ENCODE measurements at places on chromosomes 3 and 15. TPM values are rescaled to one million over a fixed set of nuclear protein-coding genes. Genes with fewer than 3 reads are reported as not detected.

The CNTN3 gene
- total RNA-seq: 0.17 TPM

The ATP13A5 gene
- total RNA-seq: not detected

The RBM5 gene
- 115 TPM for total RNA-seq

The SLC24A5 gene
- total RNA-seq: not detected

The AMIGO3 gene
- total RNA-seq: under 0.01 TPM

The ZIC1 gene
- not detected for total RNA-seq

The ANKRD63 gene
- not detected for total RNA-seq

The SCN11A gene
- total RNA-seq: not detected

The FETUB gene
- not detected for total RNA-seq

The HYKK gene
- 1.7 TPM for total RNA-seq

The FAM174B gene
- 4.1 TPM for total RNA-seq

The ZNF80 gene
- not detected for total RNA-seq

The C3orf20 gene
- not detected for total RNA-seq

The CRABP1 gene
- not detected for total RNA-seq

The P4HTM gene
- 35.0 TPM for total RNA-seq

The TMEM158 gene
- 19.7 TPM for total RNA-seq

The GATA2 gene
- total RNA-seq: 7.6 TPM

The DRD3 gene
- total RNA-seq: not detected

The SOX2 gene
- not detected for total RNA-seq

The RASL12 gene
- 31.7 TPM for total RNA-seq

The CFAP91 gene
- 0.47 TPM for total RNA-seq

The SLCO2A1 gene
- not detected for total RNA-seq

The RBPMS2 gene
- total RNA-seq: not detected

The MOBP gene
- not detected for total RNA-seq

The CLSTN2 gene
- total RNA-seq: 0.09 TPM

The MUC13 gene
- total RNA-seq: not detected

The SENP8 gene
- total RNA-seq: 1.2 TPM

The GASK1A gene
- total RNA-seq: 0.26 TPM

The TGM4 gene
- under 0.01 TPM for total RNA-seq

The RFC4 gene
- total RNA-seq: 11.0 TPM

The HRG gene
- not detected for total RNA-seq

The GPR27 gene
- total RNA-seq: not detected

The FANCD2OS gene
- not detected for total RNA-seq

The GREM1 gene
- total RNA-seq: 213 TPM

The NR1I2 gene
- total RNA-seq: under 0.01 TPM

The SLC28A1 gene
- total RNA-seq: not detected

The ABI3BP gene
- 3.5 TPM for total RNA-seq

The NMB gene
- 2.4 TPM for total RNA-seq

The SLC9C1 gene
- total RNA-seq: not detected

The SLC28A2 gene
- total RNA-seq: not detected

The DPPA2 gene
- not detected for total RNA-seq

The UBA3 gene
- total RNA-seq: 100 TPM

The XCR1 gene
- not detected for total RNA-seq

The UBAP1L gene
- total RNA-seq: 0.95 TPM

The SPINK8 gene
- total RNA-seq: not detected

The RYR3 gene
- total RNA-seq: under 0.01 TPM

The TRPC1 gene
- total RNA-seq: 43.8 TPM

The RCN2 gene
- total RNA-seq: 38.3 TPM

The ARL6IP5 gene
- total RNA-seq: 121 TPM

The AADACL2 gene
- not detected for total RNA-seq

The THSD4 gene
- 13.9 TPM for total RNA-seq
